ENCODE measurements at places on chromosomes 7 and 10. TPM values are rescaled to one million over a fixed set of nuclear protein-coding genes. Genes with fewer than 3 reads are reported as not detected.

EBLN1 gene
- total RNA-seq: not detected

NCAPG2 gene
- total RNA-seq: 9.3 TPM

GRID1 gene
- total RNA-seq: 6.2 TPM

CREB5 gene
- 2.7 TPM for total RNA-seq

DNA sequence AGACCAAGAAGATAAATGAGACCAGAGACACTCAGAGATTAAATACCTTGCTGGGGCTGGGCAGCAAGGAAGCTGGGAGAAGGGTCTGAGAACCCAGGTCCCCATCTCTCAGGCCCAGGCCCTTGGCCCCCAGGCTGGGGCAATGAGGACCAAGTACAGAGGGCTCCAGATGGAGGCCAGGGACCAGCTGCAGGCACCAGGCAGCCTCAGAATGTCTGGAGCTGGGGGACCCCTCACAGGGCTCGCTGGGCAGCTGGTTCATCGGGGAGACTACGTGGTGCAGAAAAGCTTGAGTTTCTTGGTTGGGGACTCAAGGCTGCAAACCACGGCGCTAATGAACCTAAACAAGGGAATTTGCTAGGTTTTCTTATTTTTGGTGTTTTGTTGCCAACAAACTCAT is 75.6 kb downstream of the PRKAG2 start:
- DNase-seq: no peak

DNA sequence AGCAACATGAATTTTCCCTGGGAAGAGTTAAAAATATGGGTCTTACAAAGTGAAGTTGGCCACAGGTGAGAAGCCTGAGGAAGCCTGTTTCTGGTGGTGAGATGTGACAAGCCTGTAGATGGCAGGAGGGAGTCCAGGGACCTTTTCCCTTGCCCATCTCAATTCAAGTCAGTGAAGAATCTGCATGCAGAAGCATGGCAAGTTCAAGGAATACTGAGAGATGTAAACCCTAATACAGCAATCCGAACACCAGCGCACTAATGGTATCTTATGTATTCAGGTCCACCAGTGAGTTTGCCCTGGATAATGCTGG is 73.6 kb downstream of the RHOBTB1 start:
- no peak for DNase-seq

- no peak for DNase-seq
These were observed 28.2 kb downstream of the SEMA3C start for GRCh38 chr7:80890426-80891258.

- no peak for DNase-seq
These were observed 31.0 kb downstream of the TNKS2 start for GRCh38 chr10:91829268-91829667.

DNA sequence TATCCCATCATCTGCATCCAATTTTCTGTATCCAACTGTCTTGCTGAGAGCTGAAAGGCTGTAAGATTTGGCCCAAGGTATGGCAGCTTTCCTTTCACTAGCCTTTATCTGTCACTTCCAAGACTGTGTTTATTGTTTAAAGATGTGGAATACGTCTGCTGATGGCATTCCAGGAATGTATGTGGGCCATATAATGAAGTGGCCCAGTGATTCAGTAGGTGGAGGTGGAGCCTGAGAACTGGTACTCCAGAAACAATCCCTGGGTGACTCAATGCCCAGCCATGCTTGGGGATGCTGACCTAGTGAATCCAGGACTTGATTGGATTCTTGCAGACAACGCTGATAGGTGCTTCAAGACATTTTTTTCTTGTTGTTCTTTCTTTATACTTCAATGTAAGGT is 13.5 kb downstream of the NEUROD6 start:
- no peak for DNase-seq

DNA sequence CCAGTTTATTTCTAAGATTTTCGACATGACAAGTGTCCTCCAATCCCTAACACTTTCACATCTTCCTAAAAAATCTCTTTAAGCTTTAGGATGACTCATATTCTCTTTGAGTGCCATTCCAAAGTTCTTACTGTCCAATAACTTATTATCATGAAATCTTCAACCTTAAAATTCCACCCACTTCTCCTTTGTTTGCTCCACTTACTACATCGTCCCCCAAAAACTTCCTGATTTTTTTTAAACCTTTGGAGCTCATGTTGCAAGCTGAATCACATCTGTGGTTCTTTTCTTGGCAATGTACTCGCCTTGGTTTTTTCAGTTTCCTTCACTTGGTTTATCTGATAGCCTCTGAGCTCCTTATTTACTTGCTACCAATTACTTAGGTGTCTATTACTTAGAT is 39.2 kb upstream of the JCAD start:
- DNase-seq: no peak

All from ovary (tissue), 10 donors.